ENCODE measurements at places on chromosomes 3 and 15. TPM values are rescaled to one million over a fixed set of nuclear protein-coding genes. Genes with fewer than 3 reads are reported as not detected.
A peak's percentile ranks its signal among the peaks of the same experiment; 100 is the strongest.

SYNPR gene
- not detected for polyA plus RNA-seq

SSUH2 gene
- polyA plus RNA-seq, result not detected

GCNT3 gene
- polyA plus RNA-seq, result not detected

DUOX2 gene
- not detected for polyA plus RNA-seq

RAD51 gene
- polyA plus RNA-seq, result not detected

CTXND1 gene
- not detected for polyA plus RNA-seq

GRCh38 chr3:170228093-170228766 is 6.0 kb downstream of the PRKCI start:
- no peak for DNase-seq

GRCh38 chr3:194257916-194258668 is 93.0 kb downstream of the CPN2 start:
- no peak for DNase-seq

GRCh38 chr3:51799879-51800749 is 21.1 kb upstream of the IQCF6 start:
- peak; percentile 60 for DNase-seq

DNA sequence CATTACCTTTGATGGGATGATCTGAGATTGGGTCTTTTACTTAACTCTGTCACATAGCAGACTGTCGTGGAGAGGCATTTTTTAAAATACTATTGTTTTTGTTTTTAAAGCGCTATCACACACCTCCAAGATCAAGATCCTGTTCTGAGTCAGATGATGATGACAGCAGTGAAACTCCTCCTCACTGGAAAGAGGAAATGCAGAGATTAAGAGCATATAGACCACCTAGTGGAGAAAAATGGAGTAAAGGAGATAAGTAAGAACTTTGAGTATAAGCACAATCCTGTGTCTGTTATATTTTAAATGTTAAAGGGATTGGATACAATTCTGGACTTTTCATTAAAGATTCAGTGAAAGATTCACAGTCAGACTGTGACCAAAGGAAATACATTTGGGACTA is 18.4 kb upstream of the ZBTB47 start:
- no peak for DNase-seq

GRCh38 chr3:20857636-20858035 is 671.6 kb upstream of the SGO1 start:
- DNase-seq, result no peak

GRCh38 chr3:46393554-46394434 is 13.1 kb downstream of the CCR5AS start:
- DNase-seq, result no peak

- no peak for DNase-seq
Observed at GRCh38 chr3:4467522-4467867, 426 bp upstream of the SUMF1 start.

GRCh38 chr3:100020876-100021644 is 93.2 kb downstream of the FILIP1L start:
- DNase-seq, result no peak

DNA sequence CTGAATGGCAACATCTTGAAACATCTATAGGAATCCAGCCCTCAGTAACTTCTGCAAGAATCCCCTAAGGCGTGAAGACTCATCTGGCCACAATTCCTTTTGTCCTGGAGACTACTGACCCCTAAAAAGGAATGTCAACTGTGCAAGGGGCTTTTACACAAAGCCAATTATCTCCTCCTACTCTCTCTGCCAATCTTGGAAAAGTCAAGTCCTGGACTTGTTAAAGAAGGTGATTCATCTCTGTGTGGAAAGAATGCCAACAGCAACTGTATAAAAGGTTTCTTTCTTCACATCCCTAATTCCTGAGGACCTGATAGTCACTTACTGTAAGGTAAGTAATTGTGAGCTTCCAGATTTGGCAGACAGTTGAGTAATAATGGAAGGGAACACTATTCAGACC is 22.3 kb downstream of the THRB start:
- no peak for DNase-seq

- no peak for DNase-seq
Observed at GRCh38 chr3:157294491-157294890, 134.5 kb upstream of the CCNL1 start.

DNA sequence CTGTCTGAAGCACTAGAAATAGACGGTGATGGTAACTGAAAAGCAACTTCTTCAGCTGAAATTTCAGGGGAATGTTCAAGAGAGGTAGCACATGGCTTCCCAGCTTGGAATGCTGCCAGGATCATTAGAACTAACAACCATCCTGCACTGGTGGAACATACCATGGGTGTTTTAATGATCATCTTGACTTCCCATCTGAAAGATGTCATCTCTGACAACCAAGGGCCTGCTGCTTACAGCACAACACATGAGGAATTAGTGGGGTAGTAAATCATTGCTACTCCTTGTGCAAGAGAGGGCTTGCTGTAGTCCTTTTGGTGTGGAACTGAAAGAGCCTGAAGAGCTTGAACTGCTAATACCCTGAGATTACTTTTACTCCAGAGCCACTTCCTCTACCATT is 853.7 kb downstream of the MCTP2 start:
- no peak for DNase-seq

DNA sequence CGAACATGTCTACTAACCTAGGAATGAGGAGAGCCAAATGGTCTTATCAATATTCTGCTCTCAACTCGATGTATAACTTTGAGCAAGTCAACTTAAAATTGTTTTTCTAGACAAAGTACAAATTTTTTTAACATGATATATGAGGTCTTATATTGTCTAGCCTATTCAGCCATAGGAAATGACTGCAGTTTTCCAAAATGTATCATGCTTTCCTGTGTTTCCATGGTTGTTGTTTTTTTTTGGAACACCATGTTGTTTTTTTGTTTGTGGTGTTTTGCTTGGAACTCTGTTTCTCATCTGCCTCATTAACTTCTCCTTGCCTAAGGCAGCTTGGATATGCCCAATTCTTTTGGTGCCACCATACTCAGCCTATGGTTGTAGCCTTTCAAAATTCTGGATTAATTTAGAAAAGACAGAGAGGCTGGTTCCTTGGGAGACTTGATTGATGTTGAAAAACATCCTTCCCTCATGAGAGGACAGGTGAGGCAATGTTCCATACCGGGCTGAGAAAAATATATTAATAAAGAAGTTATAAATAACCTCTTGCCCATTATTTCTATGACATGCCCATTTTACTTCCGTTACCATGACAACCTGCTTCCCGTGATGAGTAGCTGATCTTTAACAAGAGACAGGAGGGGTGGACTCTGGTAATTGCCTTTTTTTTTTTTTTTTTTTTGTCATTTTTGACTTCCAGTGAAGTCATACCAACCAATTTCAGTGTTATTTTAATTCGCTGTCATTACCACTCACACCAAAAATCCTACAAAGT is 687.9 kb upstream of the GRM7 start:
- no peak for DNase-seq

DNA sequence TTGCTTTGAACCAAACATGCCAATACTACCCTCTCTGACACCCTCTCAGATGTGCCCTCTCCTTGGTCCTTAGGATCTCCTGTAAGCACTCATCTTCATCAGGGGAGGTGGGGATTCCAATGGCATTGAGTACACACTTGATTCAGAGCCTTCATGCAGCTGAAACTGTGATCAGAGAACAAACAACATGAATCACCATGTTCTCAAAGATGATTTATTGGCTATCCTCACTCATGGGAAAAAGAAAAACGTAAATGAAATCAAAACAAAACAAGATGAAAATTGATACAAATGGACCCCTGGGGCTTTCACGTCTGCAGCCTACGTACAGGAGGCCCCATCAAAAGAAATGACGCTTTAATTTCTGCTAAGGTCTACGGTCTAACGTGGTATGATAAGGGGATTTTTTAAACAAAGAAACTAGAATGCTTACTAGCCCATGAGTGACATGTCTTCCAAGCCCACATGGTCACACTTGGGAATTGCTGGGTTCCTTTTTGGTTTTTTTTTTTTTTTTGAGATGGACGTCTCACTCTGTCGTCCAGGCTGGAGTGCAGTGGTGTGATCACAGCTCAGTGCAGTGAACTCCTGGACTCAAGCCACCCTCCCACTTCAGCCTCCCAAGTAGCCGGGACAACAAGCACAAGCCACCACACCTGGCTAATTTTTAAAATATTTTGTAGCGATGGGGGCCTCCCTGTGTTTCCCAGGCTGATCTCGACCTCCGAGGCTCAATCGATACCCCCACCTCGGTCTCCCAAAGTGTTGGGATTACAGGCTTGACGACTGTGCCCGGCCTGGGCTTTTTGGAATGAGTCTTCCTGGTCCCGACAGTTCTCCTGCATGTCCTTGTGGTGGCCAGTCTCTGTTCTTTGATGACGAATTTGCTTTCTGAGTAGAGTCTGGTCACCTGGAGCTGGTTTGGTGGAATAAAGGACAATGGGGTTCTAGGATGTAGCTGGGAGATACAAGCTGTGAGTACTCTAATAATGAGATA is 202.6 kb downstream of the XXYLT1 start:
- DNase-seq, result no peak
